Memory B cell (primary cell): ENCODE measurements at places on chromosomes 5 and 9.
A peak's percentile ranks its signal among the peaks of the same experiment; 100 is the strongest.

GRCh38 chr5:119743927-119744326, 114.6 kb downstream of the FAM170A start:
- DNase-seq, result no peak
- H3K36me3 ChIP-seq, result no peaks in the 10 kb centered on the region
- H3K4me3 ChIP-seq, result no peak overlapping the region
- peaks cover 3% of the 10 kb centered on the region for H3K27me3 ChIP-seq

DNA sequence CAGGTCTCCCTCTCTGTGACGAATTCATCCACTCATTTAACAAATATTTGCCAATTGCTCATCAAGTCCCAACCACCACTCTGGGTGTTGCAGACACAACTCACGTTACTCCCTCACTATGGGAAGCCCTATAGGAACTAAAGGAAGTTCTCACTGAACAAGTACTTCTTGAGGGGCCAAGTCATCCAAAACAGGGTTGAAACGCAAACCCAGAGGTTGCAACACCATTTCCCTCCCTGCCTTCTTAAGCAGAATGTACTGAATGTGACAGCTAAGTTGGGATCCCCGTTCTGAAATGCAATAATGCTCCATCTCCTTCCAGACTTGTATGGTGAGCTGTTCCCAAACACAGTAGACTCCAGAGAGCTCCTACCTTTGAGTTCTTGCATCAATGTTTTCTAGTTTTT, 34.3 kb downstream of the EPB41L4B start:
- no peak overlapping the region for H3K4me3 ChIP-seq
- H3K27me3 ChIP-seq, result peaks cover 3% of the 10 kb centered on the region
- no peak overlapping the region for H3K27ac ChIP-seq
- H3K4me1 ChIP-seq, result no peaks in the 10 kb centered on the region

DNA sequence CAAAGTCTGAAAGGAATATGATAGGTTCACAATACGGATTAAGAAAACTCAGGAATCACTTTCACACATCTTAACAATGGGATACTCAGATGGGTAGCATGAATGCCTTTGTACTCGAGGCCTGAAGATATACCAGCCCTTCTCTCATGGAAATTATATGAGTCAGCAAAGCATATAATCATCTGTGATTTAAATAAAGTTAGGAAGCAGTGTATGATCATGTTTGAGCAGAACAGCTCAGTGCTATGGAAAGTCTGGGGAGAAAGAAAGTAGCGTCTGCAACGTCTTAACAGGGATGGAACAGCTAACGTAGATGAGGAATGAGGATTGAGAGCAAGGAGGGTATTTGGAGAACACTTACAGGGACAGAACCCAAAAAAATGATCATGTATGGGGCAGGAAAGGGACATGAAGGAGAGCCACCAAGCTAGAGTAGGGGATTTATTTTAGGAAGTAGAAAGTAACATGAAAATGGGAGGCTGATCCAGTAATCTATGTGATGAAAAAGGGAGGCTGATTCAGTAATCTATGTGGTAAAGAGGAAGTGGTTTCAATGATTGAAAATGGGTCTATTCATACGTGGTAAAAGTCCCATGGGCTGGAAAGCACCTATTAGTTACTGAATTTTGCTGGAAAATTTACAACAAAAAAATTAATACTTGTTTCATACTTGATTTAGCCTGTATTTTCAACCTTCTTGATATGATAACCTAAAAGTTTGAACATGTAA, 85.9 kb downstream of the GNA14 start:
- peaks cover 3% of the 10 kb centered on the region for H3K27me3 ChIP-seq
- no peak overlapping the region for H3K4me3 ChIP-seq
- no peaks in the 10 kb centered on the region for H3K4me1 ChIP-seq

- H3K27me3 ChIP-seq, result no peaks in the 10 kb centered on the region
- no peaks in the 10 kb centered on the region for H3K36me3 ChIP-seq
- no peak for DNase-seq
- H3K27ac ChIP-seq, result no peak overlapping the region
- H3K4me3 ChIP-seq, result no peak overlapping the region
- peaks cover 26% of the 10 kb centered on the region for H3K4me1 ChIP-seq
Measured at GRCh38 chr5:178245389-178245788, 12.8 kb upstream of the PHYKPL start.

DNA sequence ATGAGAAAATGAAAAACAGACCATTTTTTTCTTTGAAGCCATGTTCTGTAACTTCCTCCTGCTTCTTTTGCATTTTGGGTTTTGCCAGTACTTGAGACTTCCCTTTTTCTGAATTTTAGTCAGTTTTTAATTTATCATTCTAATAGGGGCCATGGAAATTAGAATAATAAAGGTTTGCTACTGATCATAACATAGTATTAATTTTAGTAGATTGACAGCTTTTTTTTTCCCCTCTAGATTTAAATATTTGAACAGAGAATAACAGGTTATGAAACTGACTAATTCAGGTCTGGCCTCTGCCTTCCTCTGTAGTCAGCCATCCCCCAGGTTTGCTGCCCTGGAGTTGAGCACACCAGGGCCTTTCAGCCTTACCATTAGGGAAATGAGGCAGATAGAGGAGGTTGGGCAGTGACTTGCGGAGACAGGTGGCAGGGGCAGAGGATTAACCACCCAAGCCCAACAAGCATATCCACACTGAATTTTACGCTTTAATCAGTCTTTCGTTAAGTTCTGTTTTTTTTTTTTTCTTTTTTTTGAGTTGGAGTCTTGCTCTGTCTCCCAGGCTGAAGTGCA, 80.1 kb upstream of the TNFAIP8 start:
- peak overlapping the region; percentile 77 for H3K4me3 ChIP-seq
- peak overlapping the region; percentile 97 for H3K27ac ChIP-seq
- peaks cover 3% of the 10 kb centered on the region for H3K36me3 ChIP-seq

DNA sequence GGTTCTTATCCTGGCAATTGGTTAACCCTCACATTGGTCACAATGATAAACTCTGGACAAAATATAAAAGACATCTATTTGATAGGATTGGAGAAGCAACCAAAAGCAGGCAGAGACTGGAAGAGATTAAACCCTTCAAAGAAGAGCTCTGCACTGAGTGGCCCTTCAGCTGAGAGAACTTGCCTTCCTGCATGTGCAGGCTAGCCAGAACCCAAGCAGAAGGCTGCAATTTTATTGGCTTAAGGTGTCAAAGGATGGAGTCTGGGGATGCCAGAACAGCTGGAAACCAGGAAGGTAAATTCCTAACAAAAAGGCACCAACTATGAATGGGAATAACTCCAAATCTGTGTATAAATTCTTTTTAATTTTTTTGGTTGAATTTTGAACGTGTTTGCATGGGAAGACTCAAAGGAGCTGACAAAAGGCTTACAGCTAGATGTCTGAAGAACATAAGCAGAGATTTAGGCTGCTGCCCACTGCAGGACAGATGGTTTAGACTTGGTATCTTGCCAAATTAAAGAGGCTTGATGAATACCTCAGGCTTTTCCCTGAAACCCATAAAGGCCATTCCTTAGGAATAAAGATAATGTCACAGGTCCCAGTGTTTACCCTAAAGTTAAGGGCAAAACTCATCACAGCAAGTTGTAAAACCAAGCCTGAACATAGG, 66.3 kb downstream of the NR2F1 start:
- no peak overlapping the region for H3K4me3 ChIP-seq
- H3K36me3 ChIP-seq, result peaks cover 10% of the 10 kb centered on the region
- peaks cover 4% of the 10 kb centered on the region for H3K4me1 ChIP-seq
- H3K27ac ChIP-seq, result no peak overlapping the region

DNA sequence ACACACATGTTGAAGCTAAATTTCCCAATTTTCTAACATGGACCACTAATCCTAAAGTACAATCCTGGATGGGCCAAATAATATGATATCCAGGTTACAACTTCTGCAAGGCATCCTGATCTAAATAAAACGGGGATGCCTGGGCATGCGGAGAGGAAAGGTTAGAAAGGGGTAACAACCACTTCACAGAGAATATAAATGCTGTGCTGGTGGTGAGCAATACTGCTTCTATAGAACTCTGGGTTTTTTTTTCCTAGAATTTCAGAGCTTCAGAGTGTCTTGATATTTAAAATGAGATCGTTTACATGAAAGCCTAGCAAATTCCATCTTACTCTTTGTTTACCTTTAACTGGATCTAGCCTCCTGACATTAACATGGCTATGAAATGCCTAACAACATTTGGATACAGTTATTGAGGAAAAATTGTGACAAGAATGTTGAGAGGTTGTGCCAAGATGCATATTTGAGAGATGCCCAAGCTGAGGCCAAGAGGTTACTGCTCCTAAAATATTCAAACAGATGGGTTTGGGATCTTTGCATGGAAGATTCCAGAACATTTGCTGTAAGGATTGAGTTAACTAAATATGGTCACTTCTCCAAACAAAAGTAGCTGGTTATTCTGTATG, 22.4 kb downstream of the TNFAIP8 start:
- H3K27me3 ChIP-seq, result no peaks in the 10 kb centered on the region
- DNase-seq, result no peak
- H3K27ac ChIP-seq, result peak overlapping the region; percentile 83
- H3K4me1 ChIP-seq, result peaks cover 43% of the 10 kb centered on the region
- no peak overlapping the region for H3K4me3 ChIP-seq

- peaks cover 3% of the 10 kb centered on the region for H3K36me3 ChIP-seq
- peaks cover 13% of the 10 kb centered on the region for H3K27me3 ChIP-seq
- H3K27ac ChIP-seq, result no peak overlapping the region
- peaks cover 6% of the 10 kb centered on the region for H3K4me1 ChIP-seq
Measured at GRCh38 chr9:90141723-90142122, 500.9 kb downstream of the DIRAS2 start.

- peaks cover 2% of the 10 kb centered on the region for H3K27me3 ChIP-seq
- DNase-seq, result no peak
- no peak overlapping the region for H3K27ac ChIP-seq
- H3K4me3 ChIP-seq, result no peak overlapping the region
- no peaks in the 10 kb centered on the region for H3K4me1 ChIP-seq
- no peaks in the 10 kb centered on the region for H3K36me3 ChIP-seq
Measured at GRCh38 chr5:169119288-169120048, 181.5 kb downstream of the SLIT3 start.

DNA sequence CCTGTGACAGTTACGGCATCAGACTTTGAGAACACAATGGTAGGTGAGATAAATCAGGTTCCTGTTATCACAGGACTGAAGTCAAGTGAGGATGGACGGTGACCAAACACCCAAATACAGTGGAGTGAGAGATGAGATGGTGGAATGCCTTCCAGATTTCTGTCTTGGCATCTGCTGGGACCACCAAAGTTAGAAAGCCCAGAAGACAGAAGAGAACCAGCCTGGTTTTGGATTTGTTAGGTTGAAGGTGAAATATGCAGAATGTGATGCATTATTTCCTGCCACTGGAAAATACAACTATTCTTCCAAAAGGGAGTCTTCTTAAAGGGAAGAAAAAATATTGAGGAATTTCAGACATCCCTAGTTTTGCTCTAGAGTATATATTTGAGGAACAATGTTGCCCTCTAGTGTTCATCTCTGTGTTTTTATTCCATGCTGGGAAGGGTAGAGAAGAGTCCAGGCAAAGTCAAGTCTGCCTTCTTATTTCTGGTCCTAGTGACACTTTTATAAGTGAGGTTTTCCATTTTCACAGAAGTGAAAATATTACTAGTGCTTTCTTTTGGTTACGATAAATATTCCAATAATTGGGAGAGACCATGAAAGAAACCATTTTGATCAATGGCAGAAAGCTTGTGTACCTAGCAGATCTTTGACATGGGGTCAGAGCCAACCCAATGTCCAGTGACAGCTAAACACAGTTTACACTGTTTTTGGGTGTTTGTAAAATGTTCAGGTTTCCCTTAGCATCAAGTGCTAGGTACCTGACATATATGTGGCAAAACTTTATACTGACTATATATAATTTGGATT, 142.3 kb upstream of the ANKH start:
- DNase-seq, result peak; percentile 31
- H3K27ac ChIP-seq, result no peak overlapping the region
- H3K27me3 ChIP-seq, result peaks cover 3% of the 10 kb centered on the region
- H3K4me1 ChIP-seq, result no peaks in the 10 kb centered on the region

DNA sequence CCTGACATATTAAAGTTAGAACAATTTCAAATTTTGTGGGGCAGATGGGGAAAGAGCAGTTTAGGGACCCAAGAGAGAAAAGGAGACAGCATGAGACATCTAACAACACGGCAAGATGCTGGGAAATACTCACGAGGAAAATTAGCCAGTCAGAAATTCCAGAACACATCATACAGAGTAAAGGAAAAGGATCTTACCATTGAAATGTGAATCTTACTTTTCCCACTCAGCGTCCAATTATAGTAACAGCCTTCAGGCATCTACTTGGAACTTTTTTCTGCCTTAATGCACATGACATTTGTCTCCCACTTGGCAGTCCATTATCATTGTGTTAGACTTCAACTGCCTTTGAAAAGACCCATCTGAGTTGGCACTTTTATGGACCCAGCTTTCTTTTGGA, 189.7 kb upstream of the SLC27A6 start:
- DNase-seq, result no peak
- H3K27ac ChIP-seq, result no peak overlapping the region
- H3K4me3 ChIP-seq, result no peak overlapping the region
- no peaks in the 10 kb centered on the region for H3K27me3 ChIP-seq
- H3K36me3 ChIP-seq, result no peaks in the 10 kb centered on the region
